ENCODE measurements at places on chromosomes 1 and 21. TPM values are rescaled to one million over a fixed set of nuclear protein-coding genes. Genes with fewer than 3 reads are reported as not detected.

DNA sequence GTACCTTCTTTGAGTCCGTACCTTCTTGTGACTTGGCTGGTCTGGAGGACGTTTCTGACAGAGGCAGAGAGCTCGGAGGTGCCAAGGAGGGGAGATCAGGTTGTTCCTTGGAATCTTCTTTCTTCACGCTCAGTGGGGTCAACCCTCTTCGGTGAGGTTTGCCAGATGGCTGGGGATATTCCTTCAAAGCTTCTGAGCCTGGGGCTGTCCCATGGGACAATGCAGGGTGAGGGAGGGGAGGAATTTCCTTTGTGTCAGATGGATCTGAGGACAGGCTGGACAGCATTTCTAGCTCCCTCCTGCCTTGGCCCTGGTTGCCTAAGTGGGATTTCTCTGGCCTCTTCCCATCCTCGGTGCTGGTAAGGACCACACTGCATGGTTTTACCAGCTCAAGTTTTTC is 95.5 kb upstream of the EDN2 start:
- no peak overlapping the region for H3K27ac ChIP-seq
- peaks cover 12% of the 10 kb centered on the region for H3K36me3 ChIP-seq
- H3K27me3 ChIP-seq: no peaks in the 10 kb centered on the region
- H3K4me3 ChIP-seq: no peak overlapping the region
- H3K4me1 ChIP-seq: peaks cover 2% of the 10 kb centered on the region

DNA sequence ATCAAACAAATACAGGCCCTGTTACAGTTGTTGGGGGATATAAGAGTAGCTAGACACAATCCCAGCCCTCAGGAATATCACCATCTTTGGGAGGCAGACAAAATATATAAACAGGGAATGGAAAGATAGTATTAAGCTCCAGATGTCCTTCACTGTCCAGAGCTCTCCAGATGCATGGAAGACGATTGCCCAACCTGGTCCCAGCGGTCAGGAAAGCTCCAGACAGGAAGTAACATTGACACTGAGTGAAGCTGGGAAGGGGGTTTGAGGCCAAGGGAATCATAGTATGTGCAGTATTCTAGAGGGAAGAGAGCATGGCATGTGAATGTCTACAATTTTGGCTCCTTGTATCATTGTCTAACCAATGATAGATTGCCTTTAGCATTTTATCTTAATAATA is 173.9 kb upstream of the HOOK1 start:
- H3K36me3 ChIP-seq: no peaks in the 10 kb centered on the region
- no peak overlapping the region for H3K27ac ChIP-seq
- H3K4me3 ChIP-seq: no peak overlapping the region
- no peaks in the 10 kb centered on the region for H3K4me1 ChIP-seq
- H3K27me3 ChIP-seq: no peaks in the 10 kb centered on the region

DNA sequence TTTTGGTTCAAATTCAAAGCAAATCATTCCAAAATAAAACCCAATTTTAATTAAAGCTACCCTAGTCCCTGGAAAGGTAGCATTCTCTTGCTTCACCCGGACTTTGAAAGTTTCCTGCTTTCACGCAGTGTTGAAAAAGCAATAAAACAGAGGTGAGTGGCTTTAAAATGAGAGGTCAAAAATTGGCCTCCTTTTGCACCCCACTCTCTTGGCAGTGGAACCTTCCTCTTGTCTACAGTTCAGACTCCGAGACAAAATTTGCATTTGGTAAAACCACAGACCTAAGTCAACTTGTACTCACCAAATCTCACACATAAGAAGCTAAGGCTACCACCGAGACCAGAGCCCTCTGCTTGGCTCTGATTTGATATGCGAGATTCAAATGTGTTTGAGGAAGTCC is 252.7 kb downstream of the TTLL7 start:
- H3K4me3 ChIP-seq: no peak overlapping the region
- DNase-seq: peak; percentile 23
- H3K4me1 ChIP-seq: no peaks in the 10 kb centered on the region
- H3K27ac ChIP-seq: no peak overlapping the region

Gene NOS1AP
- not detected for polyA plus RNA-seq

- H3K36me3 ChIP-seq: peaks cover 3% of the 10 kb centered on the region
- no peaks in the 10 kb centered on the region for H3K27me3 ChIP-seq
- H3K4me1 ChIP-seq: peaks cover 23% of the 10 kb centered on the region
- no peak overlapping the region for H3K4me3 ChIP-seq
Observed at GRCh38 chr1:156230473-156230837, 11.5 kb upstream of the BGLAP start.

Gene VWA5B1
- polyA plus RNA-seq: not detected

Gene GRIK1
- 0.13 TPM for polyA plus RNA-seq

Gene GJA9
- 0.22 TPM for polyA plus RNA-seq

Gene TEDDM1
- 0.08 TPM for polyA plus RNA-seq

GRCh38 chr1:13908128-13908527 is 208.1 kb downstream of the PRDM2 start:
- no peaks in the 10 kb centered on the region for H3K36me3 ChIP-seq
- no peaks in the 10 kb centered on the region for H3K4me1 ChIP-seq
- H3K27me3 ChIP-seq: no peaks in the 10 kb centered on the region
- no peak overlapping the region for H3K27ac ChIP-seq
- DNase-seq: peak; percentile 63

DNA sequence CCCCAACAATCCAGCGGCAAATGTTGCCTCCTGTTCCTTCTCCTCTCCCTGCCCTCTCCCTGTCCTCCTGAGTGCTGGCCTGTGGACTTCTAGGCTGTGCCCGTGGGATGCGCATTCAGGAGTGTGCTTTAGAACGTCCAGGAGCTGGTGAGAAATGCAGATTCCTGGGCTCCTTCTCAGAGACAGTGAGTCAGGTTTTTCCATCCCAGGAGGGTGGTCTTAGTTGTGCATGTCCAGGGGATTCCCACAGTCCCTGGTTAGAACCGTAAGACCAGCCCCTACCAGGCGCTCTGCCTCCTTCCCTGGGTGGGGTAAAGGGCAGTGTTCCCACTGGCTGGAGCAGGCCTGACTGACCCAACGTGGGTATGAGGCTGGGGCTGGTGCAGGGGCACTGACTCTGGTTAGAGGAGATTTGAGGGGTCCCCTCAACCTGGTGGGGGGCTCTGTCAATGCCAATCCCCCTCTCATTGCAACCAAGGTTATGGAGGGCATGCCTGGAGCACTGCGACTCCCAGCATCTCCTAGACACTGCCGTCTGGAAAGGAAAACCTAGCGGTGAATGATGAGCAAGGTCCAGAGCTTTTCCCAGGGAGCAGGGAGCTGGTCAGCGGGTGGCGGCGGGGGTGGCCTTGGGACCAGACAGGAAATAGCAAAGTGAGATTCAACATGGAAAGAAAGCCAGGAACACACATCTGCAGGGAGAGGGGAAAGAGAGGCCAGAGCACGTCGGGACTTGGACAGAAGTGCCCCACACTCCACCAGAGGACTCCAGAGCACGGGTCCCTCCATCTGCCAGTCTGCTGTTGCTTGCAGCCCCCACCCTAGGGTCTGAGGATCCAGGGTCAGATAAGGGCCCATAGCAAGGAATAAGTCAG is 38.5 kb downstream of the HSPG2 start:
- DNase-seq: no peak
- H3K4me3 ChIP-seq: no peak overlapping the region
- H3K36me3 ChIP-seq: no peaks in the 10 kb centered on the region
- H3K4me1 ChIP-seq: no peaks in the 10 kb centered on the region

GRCh38 chr1:196143602-196144342 is 464.5 kb downstream of the KCNT2 start:
- no peak overlapping the region for H3K4me3 ChIP-seq
- H3K27ac ChIP-seq: no peak overlapping the region
- no peaks in the 10 kb centered on the region for H3K27me3 ChIP-seq
- no peak for DNase-seq

DNA sequence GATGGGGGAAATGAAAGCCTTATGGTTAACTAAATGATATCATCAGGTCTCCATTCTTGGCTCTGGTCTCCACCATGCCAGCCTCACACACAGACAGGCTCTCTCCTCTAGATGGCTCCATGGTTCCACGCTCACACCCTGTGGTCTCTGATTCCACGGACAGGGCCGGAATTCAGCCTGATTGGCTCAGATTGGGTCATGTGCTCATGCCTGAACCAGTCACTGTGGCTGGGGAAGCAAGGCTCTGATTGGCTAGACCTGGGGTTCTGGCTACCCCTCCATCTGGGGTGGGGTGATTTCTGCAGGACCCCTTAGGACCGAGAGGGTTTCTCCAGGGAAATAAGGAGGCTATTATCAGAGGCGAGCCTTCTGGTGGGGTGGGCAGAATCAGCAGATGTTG is 277.0 kb downstream of the PTPRU start:
- H3K4me3 ChIP-seq: no peak overlapping the region
- no peaks in the 10 kb centered on the region for H3K36me3 ChIP-seq
- H3K4me1 ChIP-seq: no peaks in the 10 kb centered on the region
- H3K27me3 ChIP-seq: peaks cover under 1% of the 10 kb centered on the region

DNA sequence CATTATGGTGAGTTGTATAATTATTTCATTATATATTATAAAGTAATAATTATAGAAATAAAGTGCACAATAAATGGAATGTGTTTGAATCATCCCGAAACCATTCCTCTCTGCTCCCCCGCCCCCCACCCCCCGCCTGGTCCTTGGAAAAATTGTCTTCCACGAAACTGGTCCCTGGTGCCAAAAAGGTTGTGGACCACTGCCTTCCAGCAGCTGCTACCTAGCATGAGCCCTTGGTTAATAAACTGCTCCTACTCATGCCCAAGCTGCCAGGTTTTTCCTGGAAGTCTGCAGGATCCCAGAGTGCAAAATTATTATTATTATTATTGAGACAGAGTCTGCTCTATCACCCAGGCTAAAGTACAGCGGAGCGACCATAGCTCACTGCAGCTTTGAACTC is 6.8 kb upstream of the IFNGR2 start:
- no peaks in the 10 kb centered on the region for H3K36me3 ChIP-seq
- DNase-seq: no peak
- H3K4me1 ChIP-seq: peaks cover 16% of the 10 kb centered on the region
- H3K4me3 ChIP-seq: no peak overlapping the region

Gene FCRL5
- polyA plus RNA-seq: 1.1 TPM

- H3K27me3 ChIP-seq: peaks cover 8% of the 10 kb centered on the region
- DNase-seq: no peak
- H3K27ac ChIP-seq: no peak overlapping the region
- H3K4me3 ChIP-seq: no peak overlapping the region
- H3K4me1 ChIP-seq: no peaks in the 10 kb centered on the region
- H3K36me3 ChIP-seq: no peaks in the 10 kb centered on the region
Observed at GRCh38 chr1:146019231-146020057, 2.1 kb downstream of the HJV start.

DNA sequence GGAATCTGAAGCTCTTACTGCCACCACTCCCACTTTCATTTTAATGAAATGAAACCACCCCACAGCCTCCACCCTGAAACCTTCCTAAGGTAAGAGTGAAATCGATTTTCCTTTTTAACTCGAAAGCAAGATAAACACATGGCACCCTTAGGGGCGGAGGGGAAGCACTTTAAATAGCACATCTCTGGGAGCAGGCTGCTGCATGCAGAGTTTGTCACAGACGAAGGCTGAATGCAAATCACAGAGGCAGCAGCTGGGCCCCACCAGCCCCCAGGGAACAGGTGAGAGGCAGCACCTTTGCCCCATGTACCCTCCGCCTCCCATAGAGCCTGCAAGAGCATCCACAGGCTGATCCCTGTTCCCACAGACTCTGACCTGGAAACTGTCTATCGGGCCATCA is 60.0 kb upstream of the GRIK3 start:
- H3K4me1 ChIP-seq: peaks cover 5% of the 10 kb centered on the region
- no peaks in the 10 kb centered on the region for H3K36me3 ChIP-seq
- H3K27me3 ChIP-seq: no peaks in the 10 kb centered on the region
- no peak overlapping the region for H3K27ac ChIP-seq
- H3K4me3 ChIP-seq: no peak overlapping the region
- peak; percentile 24 for DNase-seq

- H3K27me3 ChIP-seq: no peaks in the 10 kb centered on the region
- no peak overlapping the region for H3K4me3 ChIP-seq
- H3K36me3 ChIP-seq: no peaks in the 10 kb centered on the region
- no peak for DNase-seq
Observed at GRCh38 chr21:31110430-31110829, 72.2 kb upstream of the KRTAP19-8 start.

- H3K4me1 ChIP-seq: peaks cover 3% of the 10 kb centered on the region
- H3K4me3 ChIP-seq: no peak overlapping the region
- H3K36me3 ChIP-seq: no peaks in the 10 kb centered on the region
- no peak for DNase-seq
- no peaks in the 10 kb centered on the region for H3K27me3 ChIP-seq
Observed at GRCh38 chr1:169610108-169610507, 19.8 kb downstream of the SELP start.

GRCh38 chr1:23629708-23630290 is 61.8 kb upstream of the RPL11 start:
- H3K36me3 ChIP-seq: no peaks in the 10 kb centered on the region
- H3K27ac ChIP-seq: no peak overlapping the region
- no peak for DNase-seq
- H3K4me1 ChIP-seq: peaks cover 44% of the 10 kb centered on the region

- no peak overlapping the region for H3K27ac ChIP-seq
- H3K4me1 ChIP-seq: no peaks in the 10 kb centered on the region
- H3K27me3 ChIP-seq: no peaks in the 10 kb centered on the region
- H3K36me3 ChIP-seq: no peaks in the 10 kb centered on the region
Observed at GRCh38 chr1:198967566-198967965, 328.7 kb downstream of the PTPRC start.

GRCh38 chr1:8055973-8056372 is 29.9 kb upstream of the ERRFI1 start:
- H3K4me1 ChIP-seq: no peaks in the 10 kb centered on the region
- no peak overlapping the region for H3K27ac ChIP-seq
- DNase-seq: no peak

Gene C1QA
- polyA plus RNA-seq: not detected

Gene GLIS1
- polyA plus RNA-seq: not detected

- H3K27me3 ChIP-seq: no peaks in the 10 kb centered on the region
- no peak overlapping the region for H3K4me3 ChIP-seq
- no peaks in the 10 kb centered on the region for H3K4me1 ChIP-seq
Observed at GRCh38 chr1:23500466-23500865, 16.5 kb upstream of the ASAP3 start.

Gene C1orf74
- 5.5 TPM for polyA plus RNA-seq

Gene E2F2
- polyA plus RNA-seq: 13.0 TPM

Gene ADGRL4
- not detected for polyA plus RNA-seq

Gene PLA2G2D
- not detected for polyA plus RNA-seq

GRCh38 chr1:36579039-36579438 is 96.3 kb upstream of the CSF3R start:
- DNase-seq: no peak
- no peak overlapping the region for H3K4me3 ChIP-seq
- peaks cover 4% of the 10 kb centered on the region for H3K27me3 ChIP-seq
- H3K27ac ChIP-seq: no peak overlapping the region
- no peaks in the 10 kb centered on the region for H3K4me1 ChIP-seq
